Fibroblast of gingiva (primary cell): ENCODE measurements at places on chromosomes 7 and 10.

DNA sequence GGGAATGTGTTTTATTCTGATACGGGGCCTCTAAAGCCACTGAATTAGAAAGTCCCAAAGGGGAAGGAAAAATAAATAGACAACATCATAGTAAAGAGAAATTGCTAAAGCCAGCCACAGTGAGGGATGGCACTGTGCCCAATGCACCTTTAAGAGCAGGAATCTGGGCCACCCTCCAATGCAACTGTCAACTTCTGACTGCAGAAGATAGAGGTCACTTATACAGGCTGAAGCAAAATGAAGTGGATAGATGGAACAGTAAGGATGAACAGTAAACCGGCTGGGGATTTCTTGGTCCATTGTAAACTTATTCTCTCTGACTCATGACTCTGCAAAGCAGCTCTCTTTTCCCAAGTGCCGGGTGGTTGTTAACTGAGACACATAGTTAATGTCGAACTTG, 54.0 kb upstream of the KCNIP2 start:
- no peak for DNase-seq

GRCh38 chr7:133275446-133276095, 22.7 kb downstream of the EXOC4 start:
- no peak for DNase-seq

DNA sequence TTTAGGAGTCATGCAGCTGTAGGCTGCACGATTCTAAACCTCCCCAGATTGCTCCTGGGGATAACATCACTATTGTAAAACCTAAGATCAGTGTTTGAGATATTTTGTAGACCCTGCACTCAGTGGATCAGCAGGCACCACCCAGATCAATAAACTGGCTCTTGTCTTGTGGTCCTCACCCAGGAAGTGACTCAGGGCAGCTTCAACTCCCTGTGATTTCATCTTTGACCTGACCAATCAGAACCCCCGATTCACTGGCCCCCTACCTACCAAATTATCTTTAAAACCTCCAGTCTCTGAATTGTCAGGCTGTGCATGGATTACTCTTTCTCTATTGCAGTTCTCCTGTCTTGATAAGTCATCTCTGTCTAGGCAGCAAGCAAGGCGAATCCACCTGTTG, 25.7 kb downstream of the ARL5B start:
- no peak for DNase-seq

GRCh38 chr7:139104091-139104450, 5.4 kb downstream of the ZC3HAV1 start:
- DNase-seq, result no peak

DNA sequence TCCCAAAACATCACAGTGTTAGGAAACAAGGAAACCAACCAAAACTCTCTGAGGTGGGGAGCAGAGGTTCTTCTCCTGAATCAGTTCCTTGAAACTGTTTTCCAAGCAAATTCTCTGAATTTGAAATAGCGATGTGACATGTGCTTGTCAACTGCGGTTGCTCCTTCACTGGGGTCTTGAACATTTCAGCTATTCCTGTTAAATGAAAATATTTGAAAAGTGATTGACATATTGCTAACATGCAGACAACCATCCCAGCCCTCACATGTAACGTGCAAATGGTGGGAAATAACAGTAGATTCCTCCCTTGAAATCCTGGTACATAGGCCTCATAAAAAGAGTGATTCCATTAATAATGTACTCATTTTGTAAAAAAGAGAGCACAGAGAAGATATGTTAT, 15.9 kb downstream of the MKI67 start:
- no peak for DNase-seq

DNA sequence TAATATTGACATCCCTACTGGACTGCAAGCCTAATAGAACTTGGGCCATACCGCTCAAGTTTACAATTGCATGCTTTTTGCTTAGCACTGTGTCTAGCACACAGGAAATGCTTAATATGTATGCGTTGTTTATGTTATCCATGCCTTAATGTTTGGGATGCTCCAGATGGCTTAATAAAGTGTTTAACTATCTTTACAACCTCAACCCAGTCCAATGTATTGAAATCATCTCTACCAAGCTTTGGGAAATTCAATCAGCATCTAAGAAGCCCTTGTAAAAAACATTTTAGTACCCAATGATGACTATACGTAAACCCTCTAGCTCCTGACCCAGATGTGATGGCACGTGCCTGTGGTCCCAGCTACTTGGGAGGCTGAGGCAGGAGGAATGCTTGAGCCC, 40.0 kb downstream of the CALD1 start:
- DNase-seq, result no peak

GRCh38 chr10:7738536-7739407, 35.7 kb downstream of the ITIH2 start:
- no peak for DNase-seq

DNA sequence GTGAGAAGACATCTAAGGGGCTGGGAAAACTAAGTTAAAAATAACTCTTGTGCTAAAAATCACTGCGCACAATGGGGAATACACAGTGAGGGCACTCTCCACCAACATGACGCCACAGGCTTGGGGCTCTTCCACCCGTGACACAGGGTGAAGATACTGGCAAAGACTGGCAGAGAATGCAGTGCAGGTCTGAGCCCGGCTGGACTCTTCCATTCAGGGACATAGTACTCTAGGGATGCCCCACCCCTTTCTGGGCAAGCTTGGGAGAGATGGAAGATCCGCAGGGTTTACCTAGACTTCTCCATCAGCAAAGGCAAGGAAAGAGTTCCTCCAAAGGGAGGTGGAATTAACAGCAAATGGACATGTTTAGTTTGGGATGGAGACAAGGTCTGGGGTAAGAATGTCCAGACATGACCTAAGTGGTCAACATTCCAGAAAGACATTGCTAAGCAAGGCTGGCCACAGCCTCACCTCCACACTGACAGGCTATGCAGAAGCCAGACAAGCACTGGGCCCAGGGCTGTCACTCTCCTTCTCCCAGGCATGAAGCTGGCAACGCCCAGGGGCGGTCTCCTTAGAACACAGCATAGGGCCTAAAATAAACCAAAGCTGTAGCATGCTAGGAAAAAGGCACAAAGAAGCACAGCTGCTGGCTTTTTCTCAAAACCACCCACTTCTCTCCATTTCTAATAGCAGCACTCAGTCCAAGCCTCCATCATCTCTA, 28.1 kb downstream of the XPNPEP1 start:
- peak; percentile 59 for DNase-seq

DNA sequence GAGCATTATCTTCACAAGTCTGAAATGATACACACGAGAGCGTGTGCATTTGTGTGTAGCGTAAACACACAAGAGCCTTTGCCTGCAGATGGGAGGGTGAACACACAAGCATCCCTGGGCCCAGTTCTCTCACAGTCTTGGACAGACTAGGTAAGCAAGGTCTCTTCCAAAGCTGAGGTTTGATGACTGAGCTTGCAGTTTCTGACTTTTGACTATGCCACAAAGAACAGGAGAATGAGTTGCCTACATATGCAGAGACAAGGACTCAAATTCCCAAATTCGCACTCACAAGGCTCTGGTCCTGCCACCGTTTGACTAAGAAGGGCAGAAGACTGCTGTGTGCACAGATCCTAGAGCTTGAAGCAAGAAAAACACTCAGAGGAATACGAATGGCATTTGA, 55.8 kb downstream of the FAM53B start:
- no peak for DNase-seq

GRCh38 chr10:2262333-2262732, 525.0 kb upstream of the ADARB2 start:
- no peak for DNase-seq

DNA sequence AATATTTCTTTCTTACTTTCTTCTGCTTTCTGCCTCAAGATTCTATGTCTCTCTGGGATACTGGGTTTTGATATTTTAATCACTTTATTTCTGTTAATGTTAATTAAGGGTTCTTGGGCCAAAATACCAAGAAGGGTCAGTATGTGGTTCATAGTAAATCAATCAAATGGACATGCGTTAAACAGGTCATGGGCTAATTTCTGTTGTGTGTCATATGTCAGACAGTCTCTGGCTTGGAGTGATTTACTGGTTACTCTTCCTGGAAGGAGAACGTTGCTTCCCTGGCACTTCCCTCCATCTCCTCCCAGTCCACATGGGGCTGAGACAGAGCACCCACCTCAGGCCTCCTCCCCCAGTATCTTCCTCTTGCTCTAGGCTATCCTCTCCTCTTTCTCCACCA, 489.1 kb downstream of the SUGCT start:
- no peak for DNase-seq

DNA sequence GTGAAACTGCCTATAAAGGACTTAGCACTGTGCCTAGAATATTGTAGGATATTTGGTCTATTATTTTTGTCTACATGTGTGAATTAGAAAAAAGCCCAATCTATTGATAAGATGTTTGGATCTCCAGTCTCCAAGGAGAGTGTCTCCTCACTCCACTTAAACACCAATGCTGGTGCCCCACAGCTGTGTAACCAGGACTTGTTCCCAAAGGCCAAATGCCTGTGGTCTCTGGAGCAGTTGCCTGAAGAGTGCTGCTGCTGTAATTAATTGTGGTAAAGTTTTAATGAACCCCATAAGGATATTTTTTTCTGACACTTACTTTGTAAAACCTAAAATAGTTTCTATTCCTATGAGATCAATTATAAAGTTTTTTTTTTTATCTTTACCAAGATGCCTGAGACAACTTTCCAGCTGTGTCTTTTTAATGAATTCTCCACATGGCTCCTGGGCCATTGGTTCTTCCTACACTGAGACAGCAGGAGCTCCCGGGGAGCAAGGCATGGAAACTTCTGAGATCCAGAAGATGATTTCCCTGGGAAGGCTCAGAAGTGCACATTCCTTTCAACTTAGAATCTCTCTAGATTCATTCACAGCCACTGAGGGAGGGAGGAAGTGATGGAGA, 11.2 kb upstream of the OR2A5 start:
- DNase-seq, result no peak

GRCh38 chr7:77529279-77529678, 7.8 kb upstream of the PTPN12 start:
- DNase-seq, result no peak

DNA sequence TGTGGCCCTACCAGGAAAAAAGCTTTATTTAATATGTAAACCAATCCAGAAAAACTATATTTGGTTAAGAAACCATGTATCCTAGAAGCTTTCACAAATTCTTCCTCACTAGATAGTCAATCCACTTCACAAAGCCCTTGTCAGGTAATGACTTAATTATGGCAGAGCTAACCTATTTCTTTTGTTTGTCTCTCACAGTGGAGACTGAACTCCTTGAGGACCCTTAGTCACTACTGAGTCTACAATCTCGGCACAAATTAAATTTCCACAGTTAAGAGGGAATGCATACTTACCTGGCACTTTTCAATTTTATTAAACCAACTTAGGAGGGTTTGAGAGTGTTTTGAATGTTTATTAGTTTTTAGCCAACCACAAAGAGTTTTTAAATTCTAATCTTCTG, 23.0 kb downstream of the WAPL start:
- DNase-seq, result no peak

- DNase-seq, result no peak
Measured at GRCh38 chr7:90830308-90830707, 234.2 kb downstream of the CDK14 start.

GRCh38 chr7:134459981-134460380, 1.1 kb upstream of the AKR1B1 start:
- peak; percentile 44 for DNase-seq

DNA sequence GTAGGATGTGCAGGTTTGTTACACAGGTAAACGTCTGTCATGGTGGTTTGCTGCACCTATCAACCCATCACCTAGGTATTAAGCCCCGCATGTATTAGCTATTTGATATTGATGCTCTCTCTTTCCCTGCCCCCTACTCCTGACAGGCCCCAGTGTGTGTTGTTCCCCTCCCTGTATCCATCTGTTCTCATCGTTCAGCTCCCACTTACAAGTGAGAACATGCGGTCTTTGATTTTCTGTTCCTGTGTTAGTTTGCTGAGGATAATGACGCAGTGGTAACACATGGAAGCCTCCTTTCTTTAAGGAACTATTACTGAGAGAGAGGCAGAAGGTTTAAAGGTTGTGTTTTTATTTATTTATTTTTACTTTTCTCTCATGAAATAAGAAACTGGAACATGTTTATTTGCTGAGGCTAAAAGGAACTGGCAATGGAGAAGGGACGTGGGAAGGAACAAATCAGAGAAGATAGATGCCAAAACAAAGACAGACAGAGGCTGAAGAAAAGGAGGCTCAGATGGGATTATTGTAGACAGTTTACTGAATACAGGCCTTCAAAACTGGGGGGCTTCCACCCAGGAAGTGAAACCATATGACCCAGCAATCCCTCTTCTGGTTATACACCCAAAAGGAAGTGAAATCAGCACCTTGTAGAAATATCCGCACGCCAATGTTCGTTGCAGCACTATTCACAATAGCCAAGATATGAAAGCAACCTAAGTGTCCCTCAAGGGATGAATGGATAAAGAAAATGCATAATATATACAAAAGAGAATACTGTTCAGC, 556.3 kb downstream of the GRM8 start:
- no peak for DNase-seq

DNA sequence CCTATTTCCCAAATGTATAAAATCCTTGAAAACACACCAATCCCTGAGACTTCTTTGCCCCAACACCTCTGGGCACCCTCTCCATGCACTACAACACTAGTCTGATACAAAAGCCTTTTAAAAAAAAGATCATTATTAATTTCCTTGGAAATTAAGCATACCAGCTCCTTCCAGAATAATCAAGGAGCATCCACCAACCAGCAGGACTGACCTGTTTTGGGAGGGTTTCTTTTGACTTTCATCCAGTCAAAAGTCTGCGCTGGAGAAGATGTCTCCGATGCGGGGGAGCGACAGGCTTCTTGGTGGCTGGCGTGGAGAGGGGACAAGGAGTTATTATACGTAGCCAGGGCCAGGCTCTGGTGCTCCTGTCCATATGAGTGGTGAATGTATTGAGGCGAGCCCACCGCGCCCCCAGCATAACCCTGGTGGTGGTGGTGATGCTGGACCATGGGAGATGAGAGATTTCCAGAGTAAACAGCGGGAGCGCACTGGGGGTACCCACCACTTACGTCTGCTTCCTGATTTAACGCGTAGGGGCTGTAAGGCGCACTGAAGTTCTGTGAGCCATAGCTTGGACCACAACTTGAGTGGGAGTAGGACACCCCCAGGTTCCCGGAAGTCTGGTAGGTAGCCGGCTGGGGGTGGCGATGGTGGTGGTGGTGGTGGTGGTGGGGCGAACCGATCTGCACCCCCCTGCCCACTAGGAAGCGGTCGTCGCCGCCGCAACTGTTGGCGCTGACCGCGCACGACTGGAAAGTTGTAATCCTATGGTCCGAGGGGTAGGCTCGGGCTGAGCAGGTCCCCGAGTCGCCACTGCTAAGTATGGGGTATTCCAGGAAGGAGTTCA, 527 bp downstream of the HOXA1 start:
- no peak for DNase-seq

DNA sequence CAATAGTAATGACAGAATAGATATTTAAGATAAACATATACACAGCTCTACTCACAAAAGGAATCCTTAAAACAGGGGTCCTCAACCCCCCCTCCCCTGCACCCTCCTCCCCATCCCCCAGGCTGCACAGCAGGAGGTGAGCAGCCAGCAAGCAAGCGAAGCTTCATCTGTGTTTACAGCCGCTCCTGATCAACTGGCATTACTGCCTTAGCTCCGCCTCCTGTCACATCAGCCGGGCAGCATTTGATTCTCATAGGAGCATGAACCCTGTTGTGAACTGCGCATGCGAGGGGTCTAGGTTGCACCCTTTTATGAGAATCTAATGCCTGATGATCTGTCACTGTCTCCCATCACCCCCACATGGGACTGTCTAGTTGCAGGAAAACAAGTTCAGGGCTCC, 65.5 kb downstream of the SMURF1 start:
- DNase-seq, result no peak

GRCh38 chr10:78035025-78035424, 1.4 kb downstream of the RPS24 start:
- DNase-seq, result no peak
